ENCODE measurements at places on chromosomes 12 and 14.

DNA sequence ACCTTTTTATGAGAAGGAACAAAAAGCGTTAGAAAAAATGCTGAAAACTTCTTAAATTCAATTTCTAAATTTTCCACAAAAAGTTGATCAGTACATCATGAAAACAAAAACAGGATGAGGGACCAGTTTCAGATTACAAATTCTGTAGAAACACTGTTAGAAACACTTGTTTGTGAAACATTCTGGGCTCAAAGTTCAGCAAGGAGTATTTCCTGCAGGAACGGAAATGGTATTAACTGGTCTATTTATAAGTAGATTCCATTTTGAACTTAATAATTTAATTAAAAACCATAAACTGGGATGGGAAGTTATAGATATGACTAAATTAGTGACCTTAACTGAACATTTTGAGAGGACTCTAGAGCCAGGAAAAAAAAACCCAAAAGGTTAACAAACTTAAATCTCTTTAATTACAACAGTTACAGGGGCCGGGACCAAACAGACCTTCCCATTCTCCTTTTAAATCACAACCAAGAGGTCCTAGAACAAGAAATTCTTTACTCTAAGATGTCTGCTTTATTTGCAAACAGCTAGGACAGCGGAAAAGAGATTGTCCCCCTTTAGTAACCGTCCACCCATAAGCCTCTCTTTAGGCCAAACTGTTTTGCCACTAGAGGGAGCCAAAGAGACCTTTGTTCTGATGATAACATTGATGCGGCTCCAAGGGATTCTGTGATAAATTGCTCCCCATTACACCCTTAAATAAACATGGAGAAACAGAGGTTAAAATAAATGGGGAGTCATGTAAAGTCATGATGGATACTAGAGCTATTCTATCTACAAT lies 69.0 kb upstream of the RERGL start:
- peak; percentile 86 for DNase-seq

DNA sequence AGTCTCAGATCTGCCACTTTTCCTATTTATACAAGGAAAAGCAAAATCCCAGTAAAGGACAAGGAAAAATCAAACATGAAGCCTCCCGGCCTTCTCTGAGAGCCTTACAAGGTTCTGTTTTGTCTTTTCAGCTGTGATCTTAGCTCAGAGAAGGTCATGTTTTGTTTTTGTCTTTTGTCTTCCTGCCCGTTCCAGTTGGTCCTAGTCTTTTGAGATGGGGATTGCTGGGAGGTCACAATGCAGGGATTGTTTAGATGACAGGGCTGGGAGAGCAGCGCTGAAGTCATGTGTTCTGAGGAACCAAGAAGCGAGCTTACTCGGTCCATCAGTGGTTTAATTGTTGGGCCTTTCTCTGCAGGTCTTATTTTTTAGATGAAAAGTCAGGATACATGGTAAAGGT lies 6.0 kb downstream of the PLEKHH1 start:
- DNase-seq, result no peak

DNA sequence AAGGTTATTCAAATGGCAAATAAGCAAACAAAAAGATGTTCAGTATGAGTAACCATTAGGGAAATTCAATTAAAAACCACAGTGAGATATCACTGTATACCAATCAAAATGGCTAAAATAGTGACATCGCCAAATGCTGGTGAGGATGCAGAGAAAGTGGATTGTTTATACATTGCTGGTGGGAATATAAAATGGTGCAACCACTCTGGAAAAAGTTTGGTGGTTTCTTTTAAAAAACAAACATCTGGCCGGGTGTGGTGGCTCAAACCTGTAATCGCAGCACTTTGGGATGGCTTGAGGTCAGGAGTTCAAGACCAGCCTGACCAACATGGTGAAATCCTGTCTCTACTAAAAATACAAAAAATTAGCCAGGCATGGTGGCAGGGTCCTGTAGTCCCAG lies 14.0 kb upstream of the STRAP start:
- DNase-seq, result no peak

GRCh38 chr14:92502541-92503286 lies 10.9 kb upstream of the RIN3 start:
- DNase-seq, result no peak

- peak; percentile 90 for DNase-seq
These were observed 420 bp upstream of the ANKLE2 start for GRCh38 chr12:132761921-132762583.

- no peak for DNase-seq
These were observed 243.0 kb upstream of the DIO3 start for GRCh38 chr14:101318271-101318670.

DNA sequence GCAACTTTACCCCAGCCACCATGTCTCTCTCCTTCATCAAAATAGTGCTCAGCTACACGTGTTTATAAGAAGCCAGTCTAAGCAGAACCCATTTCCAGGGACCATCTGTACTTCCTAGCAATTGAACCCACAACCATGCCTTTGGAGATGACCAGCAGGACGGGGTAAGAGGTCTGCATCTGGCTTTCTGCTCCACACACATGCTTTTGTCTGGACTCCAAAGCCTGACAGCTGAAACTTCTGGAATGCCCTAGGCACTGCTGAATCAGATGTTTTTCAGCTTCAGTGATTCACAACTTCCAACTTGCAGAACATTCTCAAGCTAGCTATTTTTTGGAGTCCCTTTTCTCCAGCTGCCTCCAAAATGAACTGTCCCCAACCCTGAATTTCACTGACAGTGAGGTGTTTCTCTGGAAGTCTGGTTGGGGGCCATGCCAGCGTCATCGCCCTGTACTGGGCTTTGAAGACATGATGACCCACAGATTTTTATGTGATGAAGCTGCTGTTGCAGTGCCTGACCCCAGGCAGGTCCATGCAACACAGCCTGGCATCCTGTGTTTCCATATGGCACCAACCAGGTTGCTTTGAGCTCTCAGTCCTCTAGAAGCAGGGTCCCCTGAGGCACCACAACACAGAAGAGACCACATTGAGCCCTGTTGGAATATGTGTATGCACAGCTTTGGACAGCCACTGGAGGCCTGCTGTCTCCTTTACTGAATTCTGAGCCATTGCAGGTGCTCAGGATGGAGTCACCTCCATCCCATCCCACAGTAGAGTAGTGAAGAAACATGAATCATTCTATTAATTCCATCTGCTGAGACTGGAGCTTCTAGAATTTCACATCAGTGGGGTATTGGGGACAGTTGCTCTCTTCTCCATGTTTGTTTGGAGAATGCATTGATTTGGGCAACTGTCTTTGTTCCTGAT lies 80.2 kb downstream of the NUAK1 start:
- no peak for DNase-seq

GRCh38 chr12:49972641-49973360 lies at the start of gene AQP6:
TSS of gene AQP6 (plus strand) at chr12:49972947. CDS start at chr12:49973174, 227 bp downstream.
- DNase-seq, result no peak

DNA sequence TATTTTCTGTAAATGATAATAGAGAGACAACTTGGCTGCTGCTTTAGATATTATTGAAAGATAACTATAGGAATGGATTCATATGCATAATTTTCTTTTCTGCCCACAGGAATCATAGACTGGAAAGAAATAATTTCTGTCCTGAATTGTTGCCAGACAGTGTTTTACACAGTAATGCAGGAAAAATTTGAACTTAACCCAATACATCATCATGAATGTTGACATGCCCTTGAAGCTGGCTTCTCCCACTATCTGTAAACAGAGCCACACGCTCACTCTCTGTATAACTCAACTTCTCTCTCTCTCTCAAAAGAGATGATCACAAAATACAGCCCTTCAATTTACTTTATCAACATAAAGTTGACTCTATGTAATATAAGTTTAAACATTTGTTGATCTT lies 56.6 kb downstream of the PAX9 start:
- DNase-seq, result no peak

GRCh38 chr14:56412468-56413434 lies 166.8 kb upstream of the TMEM260 start:
- DNase-seq, result no peak

DNA sequence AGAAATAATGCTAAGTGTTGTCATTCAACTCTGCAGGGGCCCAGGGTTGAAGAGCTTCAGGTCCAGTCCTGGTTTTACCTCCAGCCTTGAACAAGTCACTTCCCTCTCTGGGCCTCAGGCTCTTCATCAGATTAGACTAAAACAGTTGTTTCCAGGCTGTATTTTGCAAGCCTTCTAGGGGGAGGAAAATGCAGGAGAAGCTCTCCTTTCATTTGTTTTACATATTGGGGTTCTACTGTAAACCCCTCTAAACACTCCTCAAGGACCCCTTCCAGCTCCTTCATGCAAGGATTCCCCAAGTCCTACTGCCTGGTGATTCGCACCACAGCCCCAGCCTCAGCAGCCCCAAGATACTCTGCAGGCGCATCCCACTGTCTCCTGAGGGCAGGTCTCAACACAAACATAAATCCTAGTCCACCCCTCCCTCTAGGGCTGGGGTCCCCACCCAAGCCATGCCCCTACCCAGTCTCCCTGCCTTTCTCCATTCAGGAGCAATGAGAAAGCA lies 2.7 kb downstream of the SDR9C7 start:
- DNase-seq, result peak; percentile 56

DNA sequence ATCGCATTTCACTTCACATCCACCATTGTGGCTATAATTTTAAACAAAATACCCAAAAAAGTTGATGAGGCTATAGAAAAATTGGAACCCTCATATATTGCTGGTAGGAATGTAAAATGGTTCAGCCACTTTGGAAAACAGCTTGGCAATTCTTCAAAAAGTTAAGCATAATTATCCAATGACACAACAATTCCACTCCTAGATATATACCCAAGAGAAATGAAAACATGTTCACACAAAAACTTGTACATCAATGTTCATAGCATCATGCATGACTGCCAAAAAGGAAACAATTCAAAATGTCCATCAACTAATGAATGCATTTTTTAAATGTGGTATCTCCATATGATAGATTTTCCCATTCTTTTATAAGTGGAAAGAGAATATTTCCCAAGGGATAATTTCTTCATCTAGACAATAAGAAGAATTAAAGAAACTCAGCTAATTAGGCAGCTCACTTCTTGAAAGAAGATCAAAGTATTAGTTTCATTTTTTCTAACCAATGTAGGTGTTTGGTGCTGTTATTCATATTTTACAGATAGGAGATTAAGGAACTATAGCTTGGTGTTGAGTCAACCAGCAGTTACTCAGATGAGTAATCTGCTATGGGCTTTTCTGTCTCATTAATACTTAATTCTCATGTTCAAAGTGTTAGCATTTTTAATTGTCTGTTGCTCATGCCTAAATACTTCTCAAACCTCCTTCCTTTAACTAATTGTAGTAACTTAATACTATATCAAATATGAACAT lies 32.8 kb downstream of the YEATS4 start:
- DNase-seq, result no peak

- no peak for DNase-seq
These were observed 1.7 kb downstream of the TBX3 start for GRCh38 chr12:114682106-114682784.
